NCI-H1417 treated with DMSO at 0.1 percent for 48 hours (cell line): ENCODE measurements at places on chromosomes 5 and 9.

DNA sequence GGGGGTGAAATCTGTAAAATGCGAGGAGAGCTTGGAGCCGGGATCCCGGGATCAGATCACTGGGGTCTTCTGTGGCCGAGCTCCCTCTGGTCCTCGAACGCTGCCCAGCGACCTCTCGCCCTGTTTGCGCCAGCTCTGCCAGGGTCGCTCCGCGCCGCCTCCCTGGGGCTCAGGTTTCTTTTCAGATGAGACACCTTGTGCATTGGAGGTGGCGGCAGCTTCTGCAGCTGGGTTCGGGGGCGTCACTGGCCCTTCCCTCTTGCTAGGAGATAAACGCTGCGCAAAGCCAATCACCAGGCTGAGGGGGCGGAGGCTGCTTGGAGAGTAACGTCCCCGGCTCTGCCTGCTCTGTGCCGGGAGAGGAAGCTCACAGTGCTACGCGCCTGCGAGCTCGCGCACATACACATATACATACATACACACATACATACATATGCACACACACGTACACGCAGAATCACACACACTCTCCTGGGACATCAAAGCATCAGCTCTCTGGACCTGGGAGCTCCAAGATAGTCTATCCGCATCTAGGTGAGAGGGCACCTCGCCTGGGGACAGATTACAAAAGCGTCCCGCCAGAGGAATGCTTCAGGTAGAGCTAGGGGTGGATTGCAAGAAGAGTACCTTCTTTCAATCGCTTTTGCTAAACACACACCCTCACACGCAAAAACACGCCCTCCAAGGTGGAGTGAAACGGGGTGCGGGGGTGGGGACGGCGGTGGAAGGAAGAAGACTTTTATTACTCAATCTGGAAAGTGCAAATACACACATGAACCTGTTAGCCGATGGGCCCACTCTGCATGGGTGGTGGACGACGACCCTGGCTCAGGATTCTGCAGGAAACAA, at the start of gene ST8SIA4:
Gene ST8SIA4, minus strand, starts transcription at position 244 of the 849 bp plus-strand sequence. CDS start 327 bp downstream, outside the sequence.
- no peak for DNase-seq

GRCh38 chr9:22119522-22120158, 110.5 kb upstream of the CDKN2B start:
- no peak for DNase-seq

DNA sequence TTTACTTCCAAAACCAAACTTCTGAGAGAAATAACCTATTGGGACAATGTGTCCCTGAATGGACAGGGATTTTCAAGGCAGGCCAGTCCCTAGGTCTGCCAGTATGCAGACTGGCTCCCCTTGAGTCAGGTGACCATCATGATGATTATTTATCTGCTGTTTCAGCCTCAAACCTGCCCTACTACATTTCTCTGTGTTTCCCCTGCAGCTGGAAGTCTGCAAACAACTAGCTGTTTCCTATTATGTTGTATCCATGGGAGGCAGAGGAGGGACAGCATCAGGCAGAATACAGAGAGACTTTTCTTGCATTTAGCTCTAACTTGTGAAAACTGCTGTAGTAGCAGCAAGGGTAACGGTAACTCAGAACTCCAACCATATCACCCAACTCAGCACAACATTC, 36.2 kb upstream of the IFNK start:
- DNase-seq, result no peak

DNA sequence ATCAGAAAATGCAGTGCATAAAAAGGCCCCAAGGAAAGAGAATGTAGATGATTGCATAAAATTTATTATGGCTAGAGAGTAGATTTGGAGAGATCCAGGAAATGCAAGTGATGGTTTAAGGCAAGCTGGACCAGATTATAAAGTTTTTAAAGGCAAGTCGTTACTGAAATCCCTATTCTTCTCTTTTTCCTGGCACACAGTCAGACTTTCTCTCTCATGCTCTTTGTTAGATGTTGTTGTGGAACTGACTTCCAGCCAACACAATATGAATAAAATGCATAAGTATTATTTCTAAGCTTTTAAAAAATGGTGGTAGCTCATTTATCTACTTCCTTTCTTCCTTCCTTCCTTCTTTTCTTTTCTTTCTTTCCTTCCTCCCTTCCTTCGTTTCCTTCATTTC, 1085.4 kb upstream of the CDH6 start:
- DNase-seq, result no peak

GRCh38 chr5:177343777-177344176, 7.7 kb downstream of the LMAN2 start:
- DNase-seq, result no peak
